ENCODE measurements at places on chromosomes 16 and 17.

DNA sequence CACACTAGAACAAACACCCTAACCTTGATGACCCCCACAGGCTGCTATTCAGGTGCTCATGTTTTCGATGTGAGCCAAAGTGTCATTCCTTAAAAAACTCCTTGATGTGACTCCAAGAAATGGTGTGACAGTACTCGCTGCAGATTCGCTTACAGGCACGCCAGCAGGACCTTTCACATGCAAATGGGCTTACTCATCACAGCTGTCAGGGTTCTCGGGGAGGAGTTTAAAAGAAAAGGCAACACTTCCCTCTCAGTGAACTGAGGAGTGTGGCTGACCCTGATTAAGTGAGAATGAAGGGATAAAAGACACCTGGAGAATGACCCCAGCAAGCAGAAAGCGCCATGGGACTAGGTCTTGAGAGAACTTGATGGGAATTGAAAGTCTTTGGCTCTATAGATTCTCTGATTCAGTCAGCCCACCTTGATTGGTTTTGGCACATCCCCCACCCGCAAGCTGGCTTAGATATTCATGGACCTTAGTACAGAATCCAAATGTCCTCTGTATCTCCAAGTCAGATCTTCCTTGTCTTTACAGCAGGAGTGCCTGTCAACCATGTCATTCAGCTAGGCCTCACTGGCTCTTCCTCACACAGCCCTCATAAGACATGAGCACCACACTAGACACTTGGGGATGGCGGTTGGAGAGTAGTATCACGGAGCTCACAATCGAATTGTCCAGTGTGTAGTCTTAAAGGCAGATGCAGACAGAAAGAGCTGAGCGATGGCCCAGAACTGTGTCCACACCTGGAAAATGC lies 82.6 kb downstream of the HIC1 start:
- no peak for DNase-seq

GRCh38 chr17:60579090-60579489 lies 20.9 kb upstream of the PPM1D start:
- DNase-seq: no peak

- no peak for DNase-seq
These were observed 16.5 kb upstream of the ATP6V0A1 start for GRCh38 chr17:42442196-42442565.

DNA sequence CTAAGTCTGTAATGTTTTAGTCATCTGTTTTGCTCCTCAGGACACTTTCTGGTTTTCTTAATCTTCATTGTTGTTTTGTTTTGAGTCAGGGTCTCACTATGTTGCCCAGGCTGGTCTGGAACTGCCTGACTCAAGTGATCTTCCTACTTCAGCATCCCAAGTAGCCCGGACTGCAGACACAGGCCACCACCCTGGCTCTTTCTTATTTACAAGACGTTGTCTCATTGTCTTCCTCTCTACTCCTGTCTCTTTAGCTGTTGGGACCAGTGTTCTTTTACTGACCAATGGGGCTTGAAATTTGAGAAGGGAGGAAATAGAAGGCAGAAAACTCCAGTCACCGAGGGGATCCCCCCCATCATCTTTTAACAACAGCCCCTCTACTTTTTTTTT lies 1.2 kb downstream of the SCPEP1 start:
- no peak for DNase-seq

GRCh38 chr17:39823407-39824054 lies 40.6 kb downstream of the IKZF3 start:
- DNase-seq: no peak

DNA sequence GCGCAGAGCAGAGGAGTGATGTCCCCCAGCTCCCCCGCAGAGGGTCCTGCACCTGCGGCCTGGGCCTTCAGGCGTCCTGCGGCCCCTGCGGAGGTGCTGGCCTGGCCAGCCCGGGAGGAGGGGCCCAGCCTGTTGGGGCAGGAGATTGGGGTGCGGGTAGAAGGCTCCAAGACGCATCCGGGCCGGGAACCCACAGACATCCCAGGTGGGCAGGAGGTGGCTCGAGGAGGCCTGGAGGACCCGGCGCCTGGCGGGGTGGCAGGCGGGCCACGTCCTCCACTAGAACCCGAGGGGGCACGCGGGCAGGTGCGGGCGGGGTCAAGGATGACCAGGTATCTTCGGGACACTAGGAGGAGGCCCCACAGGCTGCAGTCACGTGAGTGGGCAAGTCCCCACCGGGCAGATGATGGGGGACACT lies 647 bp upstream of the SECTM1 start:
- DNase-seq: no peak

DNA sequence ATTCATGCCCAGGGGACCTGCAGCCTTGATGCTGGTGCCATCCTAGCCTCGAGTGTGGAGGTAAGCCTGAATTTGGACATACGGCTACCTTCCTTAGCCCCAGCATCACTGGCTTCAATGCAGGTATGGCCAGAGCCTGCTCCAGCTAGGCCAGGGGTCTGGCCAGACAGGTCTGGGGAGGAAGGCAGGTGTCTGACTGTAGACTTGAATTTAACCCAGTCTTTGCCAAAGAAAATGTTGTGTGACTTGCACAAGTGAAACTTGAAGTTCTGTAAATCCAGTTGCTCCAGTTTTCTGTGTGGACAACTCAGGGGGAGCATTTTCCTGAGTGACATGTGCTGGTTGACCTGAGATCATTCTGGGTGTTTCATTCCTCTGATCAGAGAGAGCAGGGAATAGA lies 32.8 kb downstream of the TMEM238L start:
- no peak for DNase-seq

DNA sequence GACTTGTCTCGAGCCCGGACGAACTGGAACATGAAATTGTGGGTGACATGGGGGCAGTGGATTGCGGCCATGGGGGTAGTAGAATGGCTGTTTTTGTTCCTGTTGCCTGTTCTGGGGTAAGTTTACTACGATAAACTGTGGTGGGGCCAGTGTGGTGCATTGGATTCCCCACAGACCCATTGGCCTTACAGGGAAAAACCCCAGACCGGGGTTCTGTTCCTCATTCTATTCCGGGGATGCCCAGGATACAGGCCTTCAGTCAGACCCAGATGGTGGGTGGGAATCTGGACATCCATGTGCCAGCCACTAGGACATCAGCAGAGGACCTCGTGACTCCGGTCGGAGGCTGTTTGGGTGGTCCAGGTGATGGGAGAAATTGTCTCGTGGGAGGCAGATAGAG lies 88.1 kb downstream of the ABCC1 start:
- no peak for DNase-seq

GRCh38 chr16:56614549-56614991 lies 6.2 kb downstream of the MT2A start:
- no peak for DNase-seq

GRCh38 chr16:72210072-72210471 lies 38.1 kb upstream of the PMFBP1 start:
- DNase-seq: no peak

- DNase-seq: no peak
These were observed 1.5 kb downstream of the SP2 start for GRCh38 chr17:47897561-47897960.

DNA sequence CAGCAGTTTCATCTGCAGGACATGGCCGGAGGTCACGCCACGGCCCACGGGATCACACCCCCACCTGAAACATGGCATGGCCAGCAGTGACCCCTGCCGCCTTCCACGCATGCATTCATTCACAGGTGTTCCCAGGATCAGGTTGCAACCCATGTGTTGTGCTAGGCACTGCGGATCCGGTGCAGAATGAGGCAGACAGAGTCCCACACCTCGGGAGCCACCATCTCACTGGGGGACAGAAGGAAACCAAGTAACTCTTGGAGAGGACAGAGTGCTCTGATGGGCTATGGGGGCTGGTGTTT lies 4.3 kb upstream of the MSRB1 start:
- DNase-seq: no peak

DNA sequence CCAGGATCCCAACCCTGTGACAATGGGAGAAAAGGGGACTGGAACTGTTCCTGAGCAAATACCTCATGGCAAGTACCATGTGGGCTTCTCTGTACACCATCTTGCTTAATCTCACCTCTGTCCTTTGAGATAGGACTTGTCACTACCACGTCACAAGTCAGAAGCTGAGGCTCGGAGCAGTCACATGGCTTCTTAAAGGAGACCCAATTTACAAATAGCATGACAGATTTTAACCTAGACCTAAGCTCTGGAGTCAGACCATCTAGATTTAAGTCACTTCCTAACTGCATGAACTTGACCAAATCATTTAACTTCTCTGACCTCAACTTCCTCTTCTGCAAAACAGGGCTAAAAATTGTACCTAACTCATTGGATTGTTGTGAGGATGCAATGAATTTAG lies 36.0 kb upstream of the CCL1 start:
- no peak for DNase-seq

- DNase-seq: peak; percentile 74
These were observed 21.8 kb downstream of the GSE1 start for GRCh38 chr16:85634747-85635544.

GRCh38 chr16:25217921-25218320 lies 1.2 kb downstream of the AQP8 start:
- no peak for DNase-seq

DNA sequence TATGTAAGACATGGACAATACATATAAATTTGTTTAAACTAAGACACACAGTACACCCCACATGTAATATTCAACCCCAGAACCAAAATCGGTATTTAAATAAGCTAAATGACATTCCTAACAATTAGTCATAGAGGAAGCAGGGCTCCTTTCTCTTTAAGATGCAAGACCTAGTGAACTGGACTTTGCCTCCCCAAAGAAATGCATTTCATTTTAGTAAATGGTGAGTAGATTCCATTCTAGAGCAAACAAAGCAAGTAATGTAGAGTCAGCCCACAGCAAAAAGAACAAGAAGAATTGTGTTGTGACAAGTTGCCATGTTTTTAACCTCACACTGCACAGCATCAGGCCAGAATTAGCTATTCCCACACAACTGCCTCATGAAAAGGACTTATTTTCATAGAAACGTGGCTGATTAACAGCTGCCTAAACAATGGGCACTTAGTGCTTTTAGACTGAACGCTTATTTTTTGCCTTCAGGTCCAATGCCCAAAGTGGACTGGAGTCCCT lies 14.4 kb downstream of the DNAJC7 start:
- DNase-seq: no peak

GRCh38 chr16:66714654-66715307 lies 18.2 kb upstream of the CMTM4 start:
- no peak for DNase-seq

DNA sequence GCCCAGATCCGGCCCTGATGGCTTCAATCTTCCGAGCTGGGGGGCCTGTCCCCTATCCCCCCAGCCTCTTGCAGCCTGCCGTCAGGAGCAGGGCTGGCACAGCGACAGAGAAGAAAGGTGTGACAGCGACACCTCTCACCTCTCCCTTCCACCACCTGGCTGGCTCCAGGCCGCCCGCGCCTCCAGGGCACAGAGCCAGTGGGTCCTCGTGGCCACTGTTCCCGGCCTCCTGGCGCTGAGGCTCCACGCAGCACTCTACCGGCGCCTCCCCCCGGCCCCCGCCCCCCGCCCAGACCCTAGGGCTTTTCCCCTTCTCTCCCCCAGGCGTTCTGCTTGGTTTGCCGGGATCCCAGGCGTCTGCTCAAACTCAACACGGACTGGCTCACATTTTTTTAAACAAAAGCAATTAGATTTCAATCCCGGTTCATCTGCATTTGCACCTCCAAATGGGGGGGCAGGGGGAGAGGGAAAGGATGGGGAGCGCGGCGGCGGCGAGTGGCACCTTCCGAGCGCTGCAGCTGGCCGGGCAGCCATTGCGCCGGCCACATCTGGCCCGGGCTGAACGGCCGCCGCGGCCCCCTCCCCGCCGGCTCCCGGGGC lies 12.8 kb upstream of the CBX8 start:
- no peak for DNase-seq

DNA sequence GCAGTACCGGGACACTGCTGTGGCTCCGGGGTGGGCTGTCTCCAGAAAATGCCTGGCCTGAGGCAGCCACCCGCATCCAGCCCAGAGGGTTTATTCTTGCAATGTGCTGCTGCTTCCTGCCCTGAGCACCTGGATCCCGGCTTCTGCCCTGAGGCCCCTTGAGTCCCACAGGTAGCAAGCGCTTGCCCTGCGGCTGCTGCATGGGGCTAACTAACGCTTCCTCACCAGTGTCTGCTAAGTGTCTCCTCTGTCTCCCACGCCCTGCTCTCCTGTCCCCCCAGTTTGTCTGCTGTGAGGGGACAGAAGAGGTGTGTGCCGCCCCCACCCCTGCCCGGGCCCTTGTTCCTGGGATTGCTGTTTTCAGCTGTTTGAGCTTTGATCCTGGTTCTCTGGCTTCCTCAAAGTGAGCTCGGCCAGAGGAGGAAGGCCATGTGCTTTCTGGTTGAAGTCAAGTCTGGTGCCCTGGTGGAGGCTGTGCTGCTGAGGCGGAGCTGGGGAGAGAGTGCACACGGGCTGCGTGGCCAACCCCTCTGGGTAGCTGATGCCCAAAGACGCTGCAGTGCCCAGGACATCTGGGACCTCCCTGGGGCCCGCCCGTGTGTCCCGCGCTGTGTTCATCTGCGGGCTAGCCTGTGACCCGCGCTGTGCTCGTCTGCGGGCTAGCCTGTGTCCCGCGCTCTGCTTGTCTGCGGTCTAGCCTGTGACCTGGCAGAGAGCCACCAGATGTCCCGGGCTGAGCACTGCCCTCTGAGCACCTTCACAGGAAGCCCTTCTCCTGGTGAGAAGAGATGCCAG lies 12.9 kb downstream of the STH start:
- DNase-seq: no peak

DNA sequence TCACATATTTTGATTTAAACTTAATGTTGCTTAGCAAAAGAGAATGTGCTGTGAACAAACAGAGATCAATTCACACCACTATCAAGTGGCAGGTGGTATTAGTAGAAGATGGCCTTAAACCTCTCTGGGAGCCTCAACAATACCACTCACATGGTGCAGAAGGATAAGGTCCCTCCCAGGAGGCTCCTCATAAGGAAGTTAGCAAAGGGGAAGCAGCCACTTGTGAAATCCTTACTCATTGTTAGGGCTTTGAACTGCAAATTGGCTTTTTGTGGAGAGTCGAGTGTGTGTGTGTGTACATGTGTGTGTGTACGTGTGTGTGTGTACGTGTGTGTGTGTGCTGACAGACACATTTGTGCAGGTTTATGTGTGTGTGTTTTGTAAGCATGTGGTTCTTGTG lies 48.9 kb upstream of the ASIC2 start:
- DNase-seq: no peak

DNA sequence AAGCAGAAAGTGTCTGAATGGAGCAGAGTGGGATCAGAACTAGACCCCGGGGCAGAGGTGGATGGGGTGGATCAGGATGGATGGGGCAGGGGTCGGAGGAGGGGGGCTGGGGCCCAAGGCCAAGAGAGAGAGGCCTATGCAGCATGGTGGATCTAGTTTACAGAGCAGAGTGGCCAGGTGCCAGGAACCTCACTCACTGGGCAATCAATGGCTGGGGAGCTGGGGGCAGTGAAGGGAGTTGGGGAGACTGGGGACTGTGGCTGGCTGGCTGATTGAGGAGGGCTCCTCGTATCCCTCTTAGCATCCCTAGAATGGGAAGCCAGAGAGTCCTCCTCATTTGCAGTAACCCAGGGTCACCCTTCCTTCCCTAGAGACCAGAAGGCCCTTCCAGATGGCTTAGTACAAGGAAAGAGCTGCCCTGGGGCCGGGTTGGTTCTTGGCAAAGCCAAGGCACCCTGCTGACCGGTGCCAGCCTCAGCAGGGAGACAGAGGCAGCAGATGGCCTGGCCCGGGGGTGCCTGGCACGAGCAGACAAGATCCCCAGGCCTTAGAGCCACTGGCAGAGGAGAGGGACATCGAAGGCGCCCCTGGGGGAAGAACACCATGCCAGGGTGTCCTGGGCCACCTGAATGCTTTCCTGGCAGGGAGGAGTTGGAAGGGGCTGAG lies 36.8 kb downstream of the SRCIN1 start:
- no peak for DNase-seq
